Urinary bladder (tissue), 4 donors: ENCODE measurements at places on chromosomes 12 and 14. TPM values are rescaled to one million over a fixed set of nuclear protein-coding genes. Genes with fewer than 3 reads are reported as not detected.

Gene ACVR1B
- 9.5 TPM for total RNA-seq

Gene BICDL1
- 2.4 TPM for total RNA-seq

Gene NR1H4
- 3.2 TPM for total RNA-seq

DNA sequence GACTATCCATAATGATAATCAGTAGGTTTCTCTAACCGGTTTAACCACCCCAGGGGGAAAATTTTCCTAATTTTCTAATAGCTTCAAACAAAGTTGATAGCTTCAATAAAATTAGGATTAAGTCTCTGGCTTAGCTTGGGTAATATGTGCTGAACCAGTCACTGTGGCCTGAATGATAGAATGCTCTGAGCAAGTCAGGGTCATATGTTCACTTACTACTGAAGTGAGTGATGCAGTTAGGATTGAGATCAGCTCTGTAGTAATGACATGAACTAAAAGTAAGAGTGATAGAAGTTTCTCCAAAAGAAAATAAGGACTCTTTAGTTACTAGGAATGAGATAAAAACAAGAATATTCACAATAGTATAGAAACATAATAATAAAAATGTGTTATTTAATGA is 32.6 kb downstream of the ETNK1 start:
- DNase-seq: no peak

- DNase-seq: no peak
These were observed 1.7 kb downstream of the CDCA3 start for GRCh38 chr12:6849427-6849826.
